ENCODE measurements at places on chromosomes 7 and 10.

DNA sequence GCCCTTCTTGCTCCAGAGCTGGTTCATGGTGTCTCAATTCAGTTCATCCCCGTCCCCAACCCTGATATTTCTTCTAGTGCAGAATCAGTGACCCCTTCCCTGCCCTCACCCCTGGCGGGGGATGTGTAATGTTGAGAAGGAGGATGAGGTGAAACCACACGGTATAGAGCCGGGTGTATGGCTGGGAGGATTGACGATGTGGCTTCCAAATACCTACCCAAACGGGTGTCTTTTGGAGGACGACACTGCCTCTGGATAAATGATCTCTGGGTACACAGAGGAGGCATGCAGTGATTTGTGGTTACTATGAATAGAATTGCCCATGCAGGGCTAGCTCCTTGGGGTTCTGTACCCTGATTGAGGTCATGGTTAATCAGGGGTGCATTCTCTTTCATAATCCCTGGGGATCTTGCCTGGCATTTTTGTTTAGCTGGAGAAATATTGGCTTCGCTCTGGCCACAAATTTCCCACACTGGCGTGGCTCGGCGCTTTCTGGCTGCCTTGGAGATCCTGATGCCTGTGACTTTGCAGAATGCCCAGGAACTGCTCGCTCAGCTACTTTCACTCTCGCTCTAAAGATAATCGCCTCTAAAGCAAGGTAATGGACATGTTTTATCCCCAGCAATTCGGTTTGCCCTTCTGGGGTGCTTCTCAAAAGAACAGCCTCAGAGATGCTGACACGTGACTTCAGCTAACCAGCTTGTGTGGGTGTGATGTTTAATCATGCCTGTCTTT is 89.2 kb downstream of the RBM20 start:
- no peak for DNase-seq

- no peak for DNase-seq
These were observed 50.3 kb downstream of the ATXN7L1 start for GRCh38 chr7:105826143-105826542.

GRCh38 chr7:142880876-142881505 is 4.6 kb downstream of the TRPV6 start:
- no peak for DNase-seq

- DNase-seq = no peak
These were observed 72.5 kb downstream of the CCDC6 start for GRCh38 chr10:59833810-59834209.

DNA sequence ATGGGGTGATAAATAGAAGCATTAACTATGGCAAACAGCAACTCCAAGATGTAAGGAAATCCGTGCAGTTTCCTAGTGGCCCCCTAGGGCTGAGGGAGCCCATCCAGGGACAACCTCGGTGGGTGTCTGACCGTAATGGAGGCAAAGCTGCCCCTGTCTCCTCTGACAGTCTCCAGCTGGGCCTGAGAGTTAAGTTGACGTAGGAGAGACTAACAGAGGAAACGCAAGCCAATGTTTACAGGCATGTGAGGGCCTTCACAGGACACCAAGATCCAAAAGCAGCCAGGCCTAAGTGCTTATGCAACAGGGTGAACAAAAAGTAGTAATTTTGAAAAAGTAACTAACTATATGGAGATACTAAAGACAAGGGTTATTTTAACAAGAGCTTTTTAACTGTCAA is 330.0 kb upstream of the C7orf33 start:
- DNase-seq = no peak

- DNase-seq = no peak
These were observed 2.3 kb downstream of the HDAC9 start for GRCh38 chr7:18497800-18498199.

- no peak for DNase-seq
These were observed 16.3 kb upstream of the SH2B2 start for GRCh38 chr7:102270178-102270887.

DNA sequence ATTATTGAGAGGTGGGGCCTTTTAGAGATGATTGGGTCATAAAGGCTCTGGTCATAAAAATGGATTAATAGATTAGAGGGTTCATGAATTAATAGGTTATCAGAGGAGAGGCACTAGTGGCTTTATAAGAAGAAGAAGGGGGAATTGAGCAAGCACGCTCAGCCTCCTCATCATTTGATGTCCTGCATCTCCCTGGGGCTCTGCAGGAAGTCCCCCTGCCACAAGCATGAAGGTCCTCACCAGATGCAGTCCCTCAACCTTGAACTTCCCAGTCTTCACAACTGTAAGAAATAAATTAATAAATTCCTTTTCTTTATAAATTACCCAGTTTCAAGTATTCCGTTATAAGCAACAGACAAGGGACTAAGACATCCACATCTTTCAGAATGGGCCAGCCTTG is 17.1 kb upstream of the C10orf67 start:
- no peak for DNase-seq

DNA sequence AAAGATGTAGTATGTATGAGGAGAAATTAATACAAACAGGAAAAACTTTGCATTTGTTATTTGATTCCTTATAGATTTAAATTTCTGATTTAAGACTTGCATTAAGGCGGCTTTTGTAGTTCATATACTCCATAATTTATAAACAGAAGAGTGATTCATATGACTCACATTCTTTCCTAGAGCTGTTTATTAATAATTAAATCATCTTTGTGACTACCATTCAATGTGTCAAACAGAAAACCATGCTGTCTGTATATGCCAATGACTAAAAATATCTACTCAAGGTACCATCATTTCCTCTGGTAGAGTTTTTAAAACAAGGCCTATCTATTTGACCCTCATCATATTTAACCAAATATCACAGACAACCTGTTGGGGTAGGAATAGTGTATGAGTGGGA is 501.7 kb downstream of the PARD3 start:
- DNase-seq = no peak

GRCh38 chr10:129993621-129994020 is 29.5 kb upstream of the EBF3 start:
- no peak for DNase-seq

- no peak for DNase-seq
These were observed 31.3 kb downstream of the CH25H start for GRCh38 chr10:89175816-89176215.

Data from DMS79 (cell line).